ENCODE measurements at places on chromosomes 2 and 18.
A peak's percentile ranks its signal among the peaks of the same experiment; 100 is the strongest.

DNA sequence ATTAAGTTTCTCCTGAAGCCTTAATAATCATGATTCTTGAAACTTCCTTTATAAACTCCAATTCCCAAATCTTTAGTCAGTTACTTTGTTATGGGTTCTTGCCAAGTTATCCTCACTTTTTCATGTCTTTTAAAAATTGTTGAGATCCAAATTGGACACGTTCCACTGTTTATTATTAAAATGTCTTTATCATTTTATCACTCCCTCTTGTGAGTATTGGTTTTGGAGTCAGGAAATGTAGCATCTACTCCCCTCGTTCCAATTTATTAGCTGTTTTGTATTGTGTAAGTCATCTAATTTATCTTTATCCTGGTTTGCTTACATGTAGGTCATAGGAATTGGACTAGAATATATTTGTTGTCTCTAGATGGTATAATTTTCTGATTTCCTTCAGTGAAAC lies 213.1 kb upstream of the SLC39A10 start:
- DNase-seq: no peak

DNA sequence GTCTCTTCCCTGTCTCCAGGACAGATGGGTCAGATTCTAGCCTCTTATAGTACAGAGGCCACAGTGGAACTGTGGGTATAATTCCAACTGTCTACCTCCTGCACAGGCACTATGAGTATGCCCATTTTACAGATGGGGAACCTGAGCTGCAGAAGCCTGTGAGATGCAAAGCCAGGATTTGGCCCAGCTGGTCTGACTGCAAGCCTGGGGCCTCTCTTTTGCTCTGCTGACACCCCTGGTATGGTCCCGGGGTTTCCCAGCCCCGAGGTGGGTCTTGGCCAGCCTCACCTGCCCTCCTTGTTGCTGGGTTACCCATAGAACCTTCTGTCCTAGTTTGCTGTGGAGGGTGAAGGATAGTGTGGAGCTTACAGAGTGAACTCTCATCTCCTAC lies 9.8 kb downstream of the HS6ST1 start:
- DNase-seq: no peak

DNA sequence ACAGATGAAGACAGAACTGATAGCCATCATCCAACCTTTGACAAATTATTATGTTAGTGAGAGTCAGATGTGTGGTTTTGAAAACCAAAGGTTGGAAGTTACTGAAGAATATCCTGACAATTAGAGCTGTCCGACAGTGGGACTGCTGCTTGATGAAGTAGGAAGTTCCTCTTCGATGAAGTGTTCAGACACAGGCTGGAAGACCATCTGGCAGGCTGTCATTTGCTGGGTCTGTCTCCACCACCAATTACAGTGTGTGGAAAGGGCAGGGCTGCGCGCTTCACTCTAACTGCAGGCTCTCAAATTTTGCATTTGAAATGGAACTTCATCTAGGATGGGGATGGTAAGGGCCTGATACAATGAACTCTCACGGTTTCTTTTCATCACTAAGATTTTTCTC lies 313.8 kb downstream of the PIK3C3 start:
- DNase-seq: no peak

GRCh38 chr2:42236911-42237310 lies 67.8 kb downstream of the EML4 start:
- no peak for DNase-seq

DNA sequence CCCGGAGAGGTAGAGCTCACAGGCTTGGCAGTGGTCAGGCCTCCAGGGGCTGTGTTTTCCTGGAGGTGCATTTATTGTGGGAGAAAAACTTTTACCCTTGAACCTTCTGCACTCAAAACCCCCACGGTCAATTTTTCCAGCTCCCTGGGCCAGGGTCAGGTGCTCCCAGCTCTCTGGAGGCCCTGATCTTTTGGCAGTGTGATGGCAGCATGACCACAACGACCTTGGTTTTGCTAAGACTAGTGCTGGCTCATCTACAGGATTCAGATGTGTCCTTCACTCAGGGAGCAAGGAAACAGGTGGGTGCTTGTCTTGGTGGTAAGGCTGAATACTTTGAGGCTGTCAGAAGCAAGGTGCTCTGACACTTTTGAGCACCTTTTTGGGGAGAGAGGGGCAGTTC lies 92.3 kb downstream of the CCDC93 start:
- no peak for DNase-seq

- no peak for DNase-seq
Measured at GRCh38 chr2:223457301-223457700, 144.9 kb downstream of the SCG2 start.

DNA sequence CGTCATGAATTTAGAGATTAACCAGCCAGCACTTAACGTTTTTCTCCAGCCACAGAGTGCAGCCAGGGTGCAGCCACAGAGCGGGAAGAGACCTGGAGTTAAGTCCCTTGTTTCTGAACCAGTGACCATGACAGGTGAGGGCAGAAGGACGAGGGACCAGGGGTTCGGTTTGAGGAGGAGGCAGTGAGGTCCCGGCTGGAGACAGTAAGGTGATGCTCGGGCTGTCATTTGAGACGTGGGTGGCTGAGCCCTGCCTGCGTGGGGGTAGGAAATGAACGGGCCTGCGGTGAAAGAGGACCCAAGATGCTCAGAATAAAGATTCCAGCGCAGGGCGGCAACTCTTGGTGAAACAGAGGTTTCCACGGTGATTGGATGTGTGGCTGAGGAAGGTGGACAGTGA lies 205.9 kb downstream of the SNTG2 start:
- no peak for DNase-seq

GRCh38 chr2:111883661-111884591 lies at the start of gene ANAPC1:
TSS of gene ANAPC1 (minus strand) at chr2:111884193. CDS start at chr2:111880825, 3,368 bp downstream.
- DNase-seq: peak; percentile 48

- DNase-seq: no peak
Measured at GRCh38 chr2:30527411-30527810, 80.4 kb downstream of the LCLAT1 start.

- no peak for DNase-seq
Measured at GRCh38 chr2:127630864-127631540, 15.0 kb upstream of the GPR17 start.

GRCh38 chr2:242041816-242042215 lies 172.3 kb downstream of the RTP5 start:
- DNase-seq: no peak

DNA sequence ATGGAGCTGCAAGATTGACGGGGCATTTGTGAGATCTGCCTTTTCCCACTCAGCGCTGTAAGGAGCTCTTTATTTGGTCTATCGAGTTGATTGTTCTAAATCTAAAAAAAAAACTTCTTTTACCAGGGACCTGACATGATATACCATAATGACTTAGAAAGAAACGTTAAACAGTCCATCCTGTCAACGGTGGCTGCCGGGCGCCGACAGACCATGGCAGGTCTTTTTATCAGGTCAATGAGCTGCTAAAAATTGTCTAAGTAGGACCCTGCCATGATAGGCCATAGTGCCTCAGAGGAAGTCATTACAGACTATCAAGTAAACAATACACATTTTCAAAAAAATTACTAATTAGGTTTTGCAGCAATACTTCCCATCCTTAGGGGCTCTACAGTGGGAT lies 87.9 kb downstream of the KLHL14 start:
- DNase-seq: no peak

GRCh38 chr2:44169155-44169898 lies 652 bp downstream of the PPM1B start:
- no peak for DNase-seq

GRCh38 chr2:212974692-212975091 lies 176.7 kb downstream of the IKZF2 start:
- no peak for DNase-seq

GRCh38 chr18:13070460-13070859 lies 79.3 kb downstream of the CEP192 start:
- DNase-seq: no peak

DNA sequence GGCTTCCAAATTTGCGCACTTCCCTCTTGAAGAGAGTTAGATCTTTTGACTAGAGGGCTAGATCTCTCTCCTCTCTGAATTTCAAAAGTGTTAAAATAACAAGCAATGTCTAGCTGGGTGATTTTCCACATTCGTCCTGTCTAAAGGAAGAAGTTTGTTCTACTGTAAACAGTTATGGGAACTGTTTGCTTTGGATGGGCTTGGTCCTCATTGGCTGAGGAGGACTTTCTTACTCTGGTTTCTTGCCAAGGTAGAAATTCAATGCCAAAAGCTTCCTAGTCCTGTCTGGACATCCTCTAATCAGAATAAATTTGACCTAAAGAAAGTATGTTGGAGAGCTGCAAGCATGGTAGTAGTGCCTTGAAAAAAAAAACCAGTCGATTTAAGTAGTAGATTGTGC lies 47.4 kb upstream of the RAPH1 start:
- DNase-seq: no peak

DNA sequence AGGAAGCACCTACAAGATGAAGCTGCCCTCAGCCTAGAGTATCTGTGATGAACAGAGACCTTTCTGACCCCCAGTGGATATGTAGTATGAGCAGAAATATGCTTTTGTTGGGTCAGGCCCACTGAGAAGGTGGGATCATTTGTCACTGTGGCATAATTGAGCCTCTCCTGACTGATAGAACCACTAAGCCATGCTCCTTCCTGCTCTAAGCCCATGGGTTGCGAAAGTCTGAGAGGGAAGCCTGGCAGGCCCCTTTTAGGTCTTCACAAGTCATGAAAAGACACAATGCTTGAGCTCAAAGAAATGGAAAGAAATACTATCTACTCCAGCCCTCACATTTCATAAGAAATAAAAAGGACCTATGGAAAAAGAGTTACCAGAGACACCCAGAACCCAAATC lies 127.7 kb downstream of the TNS1 start:
- no peak for DNase-seq

GRCh38 chr18:44325903-44326635 lies 354.6 kb upstream of the SETBP1 start:
- DNase-seq: peak; percentile 71

DNA sequence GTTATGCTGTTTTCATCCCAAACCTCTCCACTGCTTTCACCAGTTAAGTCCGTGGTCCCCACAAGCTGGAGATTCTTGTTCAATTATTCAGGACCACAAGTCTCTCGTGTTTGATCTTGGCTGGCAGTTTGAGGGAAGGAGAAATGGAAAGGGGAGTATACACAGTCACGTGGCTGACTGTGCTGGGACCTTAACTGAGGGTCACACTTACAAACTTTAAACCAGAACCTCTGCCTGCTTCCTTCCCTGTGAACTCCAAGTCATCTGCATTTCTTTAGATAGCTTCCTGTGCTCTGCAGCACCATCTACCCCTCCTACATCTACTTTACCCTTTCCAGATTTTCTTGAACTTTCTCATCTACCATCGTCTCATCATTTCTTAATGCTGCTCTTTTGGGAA lies 91.7 kb downstream of the ARHGEF4 start:
- DNase-seq: no peak

DNA sequence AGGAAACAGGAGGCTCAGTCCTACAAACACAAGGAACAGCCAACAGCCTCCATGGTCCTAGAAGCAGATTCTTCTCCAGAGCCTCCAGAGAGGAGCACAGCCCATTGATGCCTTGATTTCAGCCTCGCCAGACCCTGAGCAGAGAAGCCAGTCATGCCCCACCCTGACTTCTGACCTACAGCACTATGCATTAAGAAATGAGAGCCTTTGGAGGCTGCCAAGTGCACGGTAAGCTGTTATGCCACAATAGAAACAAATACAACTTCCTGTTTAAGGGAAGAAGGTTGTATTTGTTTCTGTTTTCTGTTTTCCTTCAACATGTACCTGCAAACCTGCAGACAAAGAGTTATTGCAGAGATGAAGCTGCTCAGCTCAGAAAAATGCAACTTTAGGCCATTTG lies 181.3 kb upstream of the AGAP1 start:
- no peak for DNase-seq

Data from NCI-H748 treated with DMSO at 0.1 percent for 48 hours (cell line).